ENCODE measurements at places on chromosomes 16 and 17.
A peak's percentile ranks its signal among the peaks of the same experiment; 100 is the strongest.

DNA sequence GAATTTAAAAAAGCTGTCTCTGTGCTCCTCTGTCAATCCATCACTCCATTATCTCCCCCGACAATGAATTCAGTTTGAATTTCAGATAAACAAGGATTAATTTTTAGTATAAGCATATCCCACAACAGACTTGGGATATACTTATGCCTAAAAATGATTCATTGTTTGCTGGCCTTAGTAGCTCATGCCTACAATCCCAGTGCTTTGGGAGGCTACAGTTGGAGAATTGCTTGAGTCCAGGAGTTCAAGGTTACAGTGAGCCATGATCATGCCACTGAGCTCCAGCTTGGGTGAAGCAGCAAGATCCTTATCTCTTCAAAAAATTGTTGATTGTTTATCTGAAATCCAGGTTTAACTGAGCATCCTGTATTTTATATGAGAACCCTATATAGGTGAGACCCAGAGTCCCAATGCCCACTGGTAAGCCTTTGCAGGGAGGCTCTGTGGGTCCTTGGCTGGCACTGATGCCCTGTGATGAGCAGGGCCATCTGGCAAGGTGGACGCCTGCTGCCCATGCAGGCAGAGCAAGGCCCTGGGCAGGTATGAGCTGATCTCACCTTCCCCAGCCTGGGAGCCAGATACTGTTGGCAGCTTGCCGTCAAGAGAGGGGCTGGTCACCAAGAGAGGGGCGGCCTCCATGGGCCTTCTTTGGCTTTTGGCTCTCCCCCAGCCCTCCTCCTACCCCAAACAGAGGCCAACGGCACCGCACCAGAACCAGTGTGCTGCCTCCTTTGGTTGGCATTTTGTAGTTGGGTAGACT lies 158.7 kb downstream of the SEC14L1 start:
- no peak for DNase-seq

DNA sequence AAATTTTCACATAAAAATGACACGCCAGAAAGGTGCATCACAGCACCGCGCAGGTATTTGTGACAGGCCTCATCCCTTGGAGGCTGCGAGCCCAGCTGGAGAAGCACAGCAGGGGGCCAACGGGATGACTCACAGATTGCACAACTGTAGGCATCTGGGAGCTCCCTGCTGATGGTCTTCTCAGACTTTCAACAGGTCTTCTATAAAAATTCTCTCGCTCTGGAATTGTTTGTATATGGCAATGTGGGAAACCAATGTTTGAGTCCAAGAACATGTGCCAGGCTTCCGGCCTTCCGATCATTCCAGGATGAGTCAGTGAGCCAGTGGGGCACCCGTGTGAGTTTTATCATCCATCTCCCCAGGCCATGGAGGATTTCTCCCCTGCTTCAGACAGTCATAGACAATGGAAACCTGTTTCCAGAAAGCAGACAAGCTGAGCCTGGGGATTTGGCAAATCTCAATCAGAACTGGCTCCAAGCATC lies 24.1 kb upstream of the ADORA2B start:
- DNase-seq, result peak; percentile 98

DNA sequence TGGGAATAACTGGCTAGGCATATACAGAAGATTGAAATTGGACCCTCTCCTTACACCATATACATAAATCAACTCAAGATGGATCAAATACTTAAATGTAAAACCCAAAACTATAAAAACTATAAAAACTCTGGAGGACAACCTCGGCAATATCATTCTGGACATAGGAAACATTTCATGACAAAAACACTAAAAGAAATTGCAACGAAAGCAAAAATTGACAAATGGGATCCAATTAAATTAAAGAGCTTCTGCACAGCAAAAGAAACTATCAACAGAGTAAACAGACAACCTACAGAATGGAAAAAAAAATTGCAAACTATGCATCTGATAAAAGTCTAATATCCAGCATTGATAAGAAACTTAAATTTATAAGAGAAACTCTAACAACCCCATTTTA lies 503.7 kb upstream of the C16orf82 start:
- no peak for DNase-seq

DNA sequence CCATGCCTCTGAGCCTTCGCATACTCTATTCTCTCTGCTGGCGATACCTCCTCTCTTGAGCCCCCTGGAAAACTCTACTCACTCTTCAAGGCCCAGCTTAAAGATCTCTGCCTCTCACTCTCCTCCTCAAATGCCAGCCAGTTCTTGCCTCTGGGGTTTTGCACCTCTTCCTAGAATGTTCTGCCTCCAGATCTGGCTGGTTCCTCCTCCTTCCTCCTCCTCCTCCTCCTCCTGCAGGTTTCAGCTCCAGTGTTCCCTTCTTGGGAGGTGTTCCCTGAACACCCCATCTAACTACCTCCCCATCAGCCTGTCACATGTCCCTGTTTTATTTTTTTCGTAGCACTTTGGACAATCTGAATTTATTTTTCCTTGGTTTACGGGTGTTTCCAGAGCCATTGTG lies 35.1 kb upstream of the SBK1 start:
- DNase-seq, result no peak

- peak; percentile 31 for DNase-seq
These were observed 3.8 kb upstream of the WIPI1 start for GRCh38 chr17:68461122-68461539.

GRCh38 chr17:44167181-44167861 lies 3.2 kb upstream of the ASB16 start:
- no peak for DNase-seq

DNA sequence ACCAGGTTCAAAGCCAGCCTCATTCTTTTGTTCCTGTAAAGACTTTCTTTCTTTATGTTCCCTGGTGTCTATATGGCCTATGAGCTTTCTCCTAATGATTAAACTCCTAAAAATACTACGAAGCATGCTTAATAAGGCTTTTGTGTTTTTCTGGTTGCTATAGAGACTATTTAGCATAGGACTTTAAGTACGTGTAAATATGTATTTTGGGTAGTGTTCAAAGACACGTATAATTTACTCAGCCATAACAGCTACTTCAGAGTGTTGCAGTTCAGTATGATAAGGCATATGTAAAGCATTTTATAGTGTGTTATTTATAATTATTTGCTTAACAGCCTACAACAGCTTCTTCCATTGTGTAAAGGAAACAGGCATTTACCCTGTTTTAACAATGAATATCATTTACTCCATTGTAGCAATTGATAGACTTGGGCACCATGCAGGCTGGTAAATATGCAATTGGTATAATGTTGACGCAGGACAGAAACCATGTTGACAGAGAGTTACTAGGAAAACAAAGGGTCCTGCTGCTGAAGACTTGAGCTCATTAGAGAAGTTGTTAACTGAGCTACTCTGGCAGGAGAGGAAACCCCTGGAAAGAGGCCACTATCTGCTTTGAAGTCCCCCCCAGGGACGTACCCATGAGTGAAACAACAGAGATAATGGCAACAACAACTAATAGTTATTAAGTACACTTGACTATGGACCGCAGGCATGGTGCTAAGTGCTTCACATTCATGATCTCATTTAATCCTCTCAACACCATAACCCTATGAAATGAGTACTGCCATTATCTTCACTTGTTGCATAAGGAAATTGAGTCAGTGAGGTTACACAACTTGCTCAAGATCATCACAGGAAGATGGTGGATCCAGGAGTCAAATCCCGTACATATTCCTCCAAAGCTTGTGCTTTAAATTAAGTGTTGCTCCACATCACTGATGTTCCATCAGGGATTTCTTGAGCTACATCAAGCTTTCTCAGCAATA lies 342.2 kb upstream of the DYNLRB2 start:
- peak; percentile 23 for DNase-seq

DNA sequence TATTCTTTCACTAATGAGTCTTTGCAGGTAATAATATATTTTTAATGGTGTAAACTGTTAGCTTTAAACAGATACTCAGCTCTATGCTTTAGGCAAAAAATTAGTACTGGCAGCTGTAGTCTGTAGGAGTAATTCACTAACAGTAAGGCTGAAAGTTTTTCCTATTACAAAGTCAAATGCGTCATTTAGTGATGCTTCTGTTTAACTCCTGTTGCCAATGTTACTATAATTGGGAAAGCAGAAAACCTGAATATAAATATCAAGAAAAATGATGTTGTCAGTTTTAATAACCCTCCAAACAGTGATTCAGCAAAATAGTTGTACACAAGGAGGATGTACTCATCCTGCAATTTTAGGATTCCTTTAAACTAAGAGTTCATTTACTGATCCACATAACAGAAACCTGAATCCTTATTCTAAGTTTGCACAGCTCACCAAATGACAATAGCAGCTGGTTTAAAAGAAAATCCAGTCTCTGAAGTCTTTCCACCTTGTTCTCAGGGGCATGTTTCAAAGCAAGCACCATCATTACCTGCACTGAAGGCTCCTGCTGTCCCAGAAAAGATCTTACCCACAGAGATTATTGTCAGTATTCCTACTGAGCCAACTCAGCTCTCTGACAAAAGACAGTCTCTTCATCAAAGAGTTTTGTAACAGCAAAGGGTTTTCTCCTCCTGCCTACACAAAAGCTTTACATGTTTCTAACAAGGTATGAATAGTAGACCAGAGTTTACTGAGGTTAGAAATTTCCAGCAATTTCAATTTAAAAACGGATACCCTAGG lies 4.2 kb downstream of the CDR2 start:
- peak; percentile 73 for DNase-seq

DNA sequence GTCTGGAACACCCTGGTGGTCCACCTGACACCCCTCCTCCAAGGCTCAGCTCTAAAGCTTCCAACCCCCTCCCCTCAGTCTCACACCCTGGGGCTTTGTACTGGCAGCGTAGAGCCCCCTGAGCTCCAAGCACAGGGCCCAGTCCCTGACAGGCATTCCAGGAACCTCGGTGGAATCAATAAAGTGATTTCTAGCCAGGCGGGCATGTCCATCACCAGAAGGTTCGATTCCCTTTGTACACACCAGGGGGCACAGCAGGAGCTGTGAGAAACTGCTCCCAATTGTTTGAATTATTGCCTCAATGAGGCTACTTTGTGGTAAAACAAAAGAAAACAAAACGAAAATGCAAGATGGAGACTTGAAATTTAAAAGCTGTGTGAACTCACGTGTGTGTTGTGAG lies 51.8 kb downstream of the SMPD3 start:
- peak; percentile 45 for DNase-seq

DNA sequence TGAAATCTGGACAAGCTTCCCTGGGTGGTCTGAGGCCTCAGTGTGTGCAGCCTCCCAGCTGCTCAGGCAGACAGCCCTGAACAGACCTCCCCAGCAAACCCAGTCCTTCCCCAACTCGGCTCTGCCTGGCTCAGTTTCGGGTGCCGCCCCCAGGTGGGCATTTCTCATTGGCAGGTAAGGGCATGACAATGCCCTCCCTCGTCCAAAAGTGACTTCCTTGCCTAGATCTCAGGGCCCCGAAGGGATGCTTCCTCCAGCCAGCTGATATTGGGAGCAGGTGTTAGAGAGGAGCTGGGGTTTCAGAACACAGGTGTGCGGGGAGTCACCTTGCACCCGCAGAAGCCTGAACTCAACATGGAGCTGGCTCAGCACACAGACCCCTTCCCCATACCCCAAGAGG lies 3.8 kb upstream of the PPL start:
- no peak for DNase-seq

DNA sequence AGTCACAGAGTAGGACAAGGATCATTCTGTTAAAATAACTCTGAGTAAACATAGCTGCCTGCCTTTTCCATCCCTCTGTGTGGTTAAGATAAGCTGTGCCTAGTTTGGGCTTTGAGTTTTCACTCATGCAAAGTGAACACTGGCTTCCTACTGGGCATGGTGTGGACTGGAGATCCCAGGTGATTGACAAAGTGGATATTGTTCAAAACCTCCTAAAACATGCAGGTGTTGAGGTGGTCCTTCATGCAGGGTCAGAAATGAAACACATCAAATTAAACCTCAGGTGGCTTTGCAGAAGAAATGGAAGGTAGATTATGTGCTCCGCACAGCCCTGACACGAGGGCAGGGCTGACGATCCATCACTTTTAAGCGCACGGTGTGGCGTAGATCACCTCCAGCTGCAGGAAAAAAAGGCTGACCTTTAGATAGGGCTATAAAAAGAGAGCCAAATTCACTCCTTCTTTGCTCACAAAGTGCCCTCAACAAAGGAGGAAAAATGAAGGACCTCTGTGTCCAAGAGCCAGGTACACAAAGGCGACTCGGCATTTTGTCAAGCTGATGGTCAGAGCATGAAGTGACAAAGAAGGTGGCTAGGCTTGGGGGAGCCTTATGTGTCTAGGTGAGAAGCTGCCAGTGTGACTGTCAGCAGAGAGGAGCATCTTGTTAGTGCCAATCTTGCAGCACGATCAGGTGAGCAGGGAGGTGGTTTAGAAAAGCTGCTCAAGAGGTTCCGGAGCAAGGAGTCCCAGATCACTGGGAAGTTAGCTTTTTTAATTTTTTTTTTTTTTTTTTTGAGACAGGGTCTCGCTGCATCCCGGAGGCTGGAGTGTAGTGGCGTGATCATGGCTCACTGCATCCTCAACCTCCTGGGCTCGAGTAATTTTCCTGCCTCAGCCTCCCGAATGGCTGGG lies 19.9 kb upstream of the ITPRIPL2 start:
- no peak for DNase-seq

All from fibroblast of the aortic adventitia (primary cell).